CD4-positive, alpha-beta T cell treated with Interleukin-17A for 1 hour (primary cell): ENCODE measurements at places on chromosomes 11 and 22.

DNA sequence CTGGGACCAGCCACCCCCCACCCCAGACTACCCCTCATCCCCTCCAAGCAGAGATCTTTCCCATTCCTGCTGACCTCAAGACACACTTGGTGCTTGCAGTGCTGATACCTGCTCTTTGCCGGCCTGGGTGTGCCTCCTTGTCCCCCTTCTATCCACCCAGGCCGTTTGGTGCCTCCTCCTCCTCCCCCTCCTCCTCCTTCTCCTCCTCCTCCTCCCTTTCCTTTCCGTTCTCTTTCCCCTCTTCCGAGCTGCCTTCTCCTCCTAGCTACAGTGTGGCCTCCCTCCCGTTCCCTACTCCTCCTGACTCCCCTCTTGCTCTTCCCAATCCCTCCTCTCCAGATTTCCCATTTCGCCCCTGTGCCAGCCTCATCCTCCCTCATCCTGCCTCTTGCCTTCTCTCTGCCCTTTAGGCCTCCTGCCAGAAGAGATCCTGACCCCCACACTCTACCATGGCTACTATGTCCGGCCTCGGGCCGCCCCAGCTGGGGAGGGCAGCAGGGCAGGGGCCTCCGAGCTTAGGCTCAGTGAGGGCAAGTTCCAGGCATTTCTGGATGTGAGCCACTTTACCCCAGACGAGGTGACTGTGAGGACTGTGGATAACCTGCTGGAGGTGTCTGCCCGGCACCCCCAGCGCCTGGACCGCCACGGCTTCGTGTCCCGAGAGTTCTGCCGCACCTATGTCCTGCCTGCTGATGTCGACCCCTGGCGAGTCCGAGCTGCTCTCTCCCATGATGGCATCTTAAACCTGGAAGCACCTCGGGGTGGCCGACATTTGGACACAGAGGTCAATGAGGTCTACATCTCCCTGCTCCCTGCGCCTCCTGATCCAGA, 712 bp downstream of the HSPB2 start:
- no peak for DNase-seq

DNA sequence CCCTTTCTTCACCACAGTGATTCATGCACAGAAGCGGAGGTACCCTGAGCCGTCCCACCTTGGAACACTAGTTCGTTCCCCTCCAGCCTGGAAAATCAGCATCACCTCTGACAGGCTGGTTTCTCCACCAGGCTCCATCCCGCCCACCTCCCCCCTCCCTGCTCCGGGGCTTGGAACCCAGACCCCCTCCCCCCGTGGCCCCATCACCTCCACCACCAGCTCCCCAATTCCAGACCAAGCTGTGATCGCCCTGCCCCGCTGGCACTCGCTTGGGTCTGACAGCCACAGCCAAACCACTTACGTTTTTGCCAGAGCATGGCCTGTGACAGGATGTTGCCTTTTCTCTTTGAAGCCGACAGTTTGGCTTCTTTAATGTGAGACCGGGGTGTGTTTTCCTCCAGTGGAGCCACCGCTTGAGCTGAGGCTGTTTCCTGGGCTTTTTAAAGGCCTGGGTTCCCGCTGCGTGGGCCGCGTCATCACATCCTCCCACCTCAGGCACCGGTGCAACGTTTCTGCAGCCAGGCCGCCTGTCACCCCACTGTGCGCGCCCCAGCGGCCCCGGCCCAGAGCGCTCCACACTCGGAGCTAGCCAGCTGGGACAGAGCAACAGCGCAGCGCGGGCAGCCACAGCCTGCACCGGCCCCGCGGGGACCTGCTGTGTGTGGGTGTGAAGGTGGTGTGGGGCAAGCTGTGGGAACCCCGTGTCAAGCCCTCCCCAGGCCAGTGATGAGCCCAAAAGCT, at the start of gene POU2AF1:
Gene POU2AF1, minus strand, starts transcription at position 415 of the 741 bp plus-strand sequence. Its CDS starts 98 bp downstream, at position 317.
- DNase-seq: peak; percentile 74

DNA sequence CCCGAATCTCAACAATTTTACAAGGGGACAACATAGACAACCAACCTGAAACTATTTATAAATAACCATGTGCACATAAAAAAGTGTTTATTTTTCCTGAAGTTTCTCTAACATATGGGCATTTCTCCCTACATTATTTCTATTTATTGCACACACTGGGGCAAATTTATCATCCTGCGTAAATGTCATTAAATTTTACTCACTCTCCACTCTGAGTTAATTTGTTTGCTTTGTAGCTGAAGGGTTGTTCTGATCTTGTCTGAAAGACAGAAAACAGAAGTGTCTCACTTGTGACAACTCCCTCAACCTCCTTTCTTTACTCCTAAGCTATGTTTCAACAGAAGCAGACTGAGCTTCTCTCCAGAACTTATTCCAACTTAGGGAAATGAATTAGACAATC, 194.2 kb downstream of the HIPK3 start:
- DNase-seq: no peak

- no peak for DNase-seq
Measured at GRCh38 chr11:110475671-110476070, 45.9 kb downstream of the FDX1 start.

- DNase-seq: no peak
Measured at GRCh38 chr22:32717337-32718240, 83.9 kb upstream of the TIMP3 start.

- DNase-seq: no peak
Measured at GRCh38 chr11:75028724-75029123, 40.0 kb downstream of the NEU3 start.

DNA sequence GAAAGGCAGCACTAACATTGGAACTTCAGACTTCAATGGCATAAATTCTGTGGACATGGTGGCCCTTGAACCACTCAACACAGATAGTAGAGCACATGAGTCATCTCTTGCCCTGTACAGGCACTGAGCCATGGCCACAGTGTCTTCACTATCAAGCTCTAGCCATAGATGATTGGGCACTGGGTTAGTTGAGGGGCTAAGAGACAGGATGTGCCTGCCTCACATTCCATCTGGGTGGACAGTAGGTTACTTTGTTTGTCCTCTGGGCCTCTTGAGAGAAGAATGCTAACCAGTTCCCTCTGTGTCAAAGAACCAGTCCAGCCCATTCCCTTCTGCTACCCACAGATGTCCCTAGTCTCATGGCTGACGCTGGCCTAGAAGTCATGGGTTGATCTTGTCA, 39.8 kb downstream of the OR6Q1 start:
- no peak for DNase-seq

DNA sequence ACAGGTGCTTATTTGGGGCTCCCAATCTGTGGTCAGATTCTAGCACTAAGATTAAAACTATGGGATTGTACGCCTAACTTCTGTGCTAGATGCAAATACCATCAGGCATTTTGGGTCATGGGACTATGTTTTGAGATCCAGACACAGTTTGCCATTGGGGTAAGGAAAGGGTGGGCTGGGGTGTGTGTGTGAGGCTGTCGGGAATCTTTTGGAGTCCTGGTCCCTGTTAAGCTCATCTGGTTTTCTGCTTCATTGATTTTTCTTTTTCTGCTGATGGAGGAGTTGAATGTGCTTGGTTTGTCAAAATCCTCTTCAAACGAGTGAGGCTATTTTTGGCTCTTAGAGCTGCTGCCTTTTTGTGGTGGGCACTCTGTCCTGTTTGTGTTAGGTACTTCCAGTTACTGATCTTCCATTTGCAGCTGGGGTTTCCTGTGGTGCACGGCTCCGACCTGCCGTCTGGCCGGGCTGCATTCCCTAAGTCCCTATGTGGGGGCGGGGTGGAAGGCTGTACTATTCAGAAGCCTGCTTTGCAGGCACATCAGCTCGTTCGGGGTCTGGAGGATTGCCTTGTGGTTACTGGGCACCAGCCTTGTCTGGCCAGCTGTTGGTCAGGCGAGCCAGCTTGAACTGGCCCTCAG, 2.9 kb downstream of the BCR start:
- no peak for DNase-seq

- no peak for DNase-seq
Measured at GRCh38 chr11:34891611-34892010, 24.6 kb downstream of the APIP start.

DNA sequence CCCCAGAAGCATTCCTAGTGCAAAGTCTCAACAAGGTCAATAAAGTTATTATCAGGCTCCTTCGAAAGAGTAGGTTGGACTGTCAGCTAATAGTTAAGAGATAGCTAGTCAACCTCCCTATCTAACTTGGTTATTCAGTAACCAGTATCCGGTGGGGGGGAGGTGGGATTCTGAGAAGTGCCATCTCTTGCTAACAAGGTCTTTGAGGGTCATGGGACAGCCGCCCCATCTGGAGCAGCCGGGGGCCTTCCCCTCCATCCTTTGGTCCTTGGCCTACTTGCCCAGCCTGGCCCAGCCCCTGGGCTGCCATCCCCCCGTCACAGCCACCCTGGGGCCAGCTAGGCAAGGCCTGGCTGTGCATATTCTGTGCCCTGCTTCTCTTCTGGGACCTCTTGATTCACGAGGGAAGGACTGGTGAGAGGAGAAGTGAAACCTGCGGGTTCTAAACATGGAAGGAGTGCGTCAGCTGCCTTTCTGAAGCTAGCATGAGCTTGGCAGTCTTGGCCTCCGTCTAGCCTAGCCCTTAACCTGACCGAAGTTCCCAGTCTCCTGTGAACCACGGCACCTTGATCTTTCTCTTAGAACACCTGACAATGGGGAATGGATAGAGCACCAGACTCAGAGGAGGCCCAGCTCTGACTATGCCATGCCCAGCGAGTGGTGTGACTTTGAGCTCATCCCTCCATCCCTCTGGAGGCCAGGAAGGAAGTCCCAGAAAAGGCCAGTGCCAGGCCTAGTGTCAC, 9.3 kb downstream of the SLC37A2 start:
- peak; percentile 7 for DNase-seq

- no peak for DNase-seq
Measured at GRCh38 chr11:5364214-5364613, 12.9 kb downstream of the OR51B6 start.

DNA sequence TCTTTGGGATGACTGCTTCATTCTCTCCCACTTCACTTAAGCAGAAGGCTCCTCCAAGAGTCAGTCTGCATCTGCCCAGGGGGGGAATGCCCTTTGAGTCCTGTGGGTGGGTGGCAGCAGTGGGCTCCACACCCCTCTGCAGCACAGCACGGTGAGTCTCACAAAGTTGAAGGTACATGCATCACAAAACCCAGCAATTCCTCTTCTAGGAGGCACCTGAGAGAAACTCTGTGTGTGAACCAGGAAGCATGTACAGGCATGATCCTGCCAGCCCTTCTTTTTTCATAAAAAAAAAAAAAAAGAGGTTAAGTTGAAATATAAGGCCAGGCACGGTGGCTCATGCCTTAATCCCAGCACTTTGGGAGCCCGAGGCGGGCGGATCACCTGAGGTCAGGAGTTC, 87.2 kb downstream of the MYO18B start:
- no peak for DNase-seq

DNA sequence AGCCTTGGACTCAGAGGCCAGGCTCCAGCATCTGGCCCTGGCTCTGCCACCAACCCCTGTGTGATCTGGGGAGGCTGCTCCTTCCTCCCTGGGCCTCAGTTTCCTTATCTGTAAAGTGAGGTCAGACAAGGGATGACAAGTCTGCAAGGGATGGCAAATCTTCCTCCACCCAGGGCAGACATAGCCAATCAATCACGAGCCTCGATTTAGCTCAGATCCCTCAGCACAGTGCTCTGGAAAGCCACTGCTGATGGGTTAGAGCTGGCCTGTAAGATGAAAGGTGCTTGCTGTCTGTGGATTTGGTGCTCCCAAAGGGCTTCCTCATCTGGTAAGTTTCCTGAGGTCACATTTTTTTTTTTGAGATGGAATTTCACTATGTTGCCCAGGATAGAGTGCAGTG, 20.2 kb downstream of the NPTXR start:
- DNase-seq: no peak

GRCh38 chr11:67015048-67015447, 7.9 kb upstream of the SYT12 start:
- no peak for DNase-seq

GRCh38 chr11:118834427-118835028, 43.6 kb upstream of the DDX6 start:
- peak; percentile 37 for DNase-seq

DNA sequence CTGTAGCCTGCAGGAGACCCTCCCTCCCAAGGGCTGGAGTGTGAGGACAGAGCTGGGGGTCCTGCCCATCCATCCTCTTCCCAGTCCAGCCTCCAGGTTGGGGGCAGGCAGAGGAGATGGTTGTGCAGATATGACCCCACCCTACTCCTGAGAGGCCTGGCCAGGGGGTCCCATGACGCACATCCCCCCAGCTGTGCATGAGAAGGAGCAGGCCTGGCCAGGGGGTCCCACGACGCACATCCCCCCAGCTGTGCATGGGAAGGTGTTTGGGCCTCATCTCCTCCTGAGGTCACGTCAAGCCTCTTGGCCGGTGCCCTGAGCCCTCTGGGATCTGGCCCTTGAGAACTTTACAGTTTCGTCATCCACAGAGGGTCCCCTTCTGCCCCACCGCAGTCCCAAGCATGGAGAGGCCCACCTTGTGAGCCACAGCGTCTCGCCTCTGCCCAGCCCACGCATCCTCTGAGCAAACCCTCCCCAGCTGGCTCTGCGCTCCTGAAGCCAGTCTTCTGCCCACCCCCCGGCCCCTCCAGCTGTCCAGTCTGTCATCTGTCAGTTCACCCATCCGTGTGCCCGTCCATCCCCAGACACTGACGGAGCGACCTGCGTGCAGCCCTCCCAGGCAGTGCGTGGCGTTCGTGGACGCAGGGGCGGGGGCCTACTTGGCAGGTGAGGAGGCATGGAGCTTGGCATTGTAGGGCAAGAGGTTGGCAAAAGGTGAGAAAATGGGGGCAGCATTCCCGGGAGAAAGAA, 2.3 kb downstream of the ANO9 start:
- no peak for DNase-seq

DNA sequence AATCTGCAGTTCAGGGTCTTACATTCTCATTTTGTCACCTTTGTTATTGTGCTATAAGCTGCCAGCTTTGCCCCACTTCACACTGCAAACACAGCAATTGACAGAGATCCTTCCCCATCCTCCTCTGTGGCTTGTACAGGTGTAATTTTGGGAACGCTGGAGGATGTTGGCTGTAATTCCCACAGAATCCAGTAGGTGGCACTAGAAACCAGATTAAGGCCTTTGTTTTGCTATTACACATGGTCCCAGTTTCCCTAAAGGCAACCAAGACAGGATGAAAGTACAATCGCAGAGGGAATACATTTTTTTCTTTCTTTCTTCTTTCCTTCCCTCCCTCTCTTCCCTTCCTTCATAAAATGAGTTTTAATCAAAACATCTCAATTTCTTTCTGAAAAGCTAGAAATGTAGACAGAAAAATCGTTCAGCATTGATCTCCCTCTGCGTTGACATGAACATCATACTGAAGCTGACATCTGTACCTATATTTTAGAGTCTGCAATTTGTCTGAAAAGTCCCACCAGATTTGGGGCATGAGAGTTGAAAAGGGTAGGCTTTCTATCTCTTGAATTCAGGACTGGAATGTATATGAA, 21.3 kb upstream of the NELL1 start:
- peak; percentile 49 for DNase-seq

DNA sequence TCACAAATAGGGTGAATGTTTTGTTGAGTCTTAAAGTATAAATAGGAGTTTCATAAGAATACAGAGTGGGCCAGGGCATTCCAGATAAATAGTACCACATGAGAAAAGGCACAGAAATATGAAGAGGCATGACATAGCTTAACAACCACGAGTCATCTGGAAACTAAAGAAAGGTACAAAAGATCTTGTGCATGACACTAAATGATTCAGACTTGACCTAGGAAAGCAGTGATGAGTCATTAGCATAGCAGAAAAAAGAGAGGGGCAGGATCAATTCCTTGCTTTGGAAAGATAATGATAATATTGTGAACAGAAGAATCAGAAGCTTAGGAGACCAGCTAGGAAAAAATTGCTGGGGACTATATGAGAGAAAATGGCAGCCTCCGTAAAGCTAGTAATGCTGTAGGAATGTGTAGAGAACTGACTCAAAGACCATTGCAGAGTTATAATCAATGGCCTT, 47.6 kb upstream of the FIBIN start:
- DNase-seq: no peak

GRCh38 chr11:67309661-67310061, 6.3 kb downstream of the SSH3 start:
- no peak for DNase-seq

- no peak for DNase-seq
Measured at GRCh38 chr11:31355131-31355530, 14.4 kb downstream of the DCDC1 start.
